Breast epithelium (tissue), 4 donors: ENCODE measurements at places on chromosomes 3 and 15. TPM values are rescaled to one million over a fixed set of nuclear protein-coding genes. Genes with fewer than 3 reads are reported as not detected.

AMOTL2 gene
- total RNA-seq: 281 TPM

PAQR9 gene
- total RNA-seq: not detected

C3orf18 gene
- 16.8 TPM for total RNA-seq

DNA sequence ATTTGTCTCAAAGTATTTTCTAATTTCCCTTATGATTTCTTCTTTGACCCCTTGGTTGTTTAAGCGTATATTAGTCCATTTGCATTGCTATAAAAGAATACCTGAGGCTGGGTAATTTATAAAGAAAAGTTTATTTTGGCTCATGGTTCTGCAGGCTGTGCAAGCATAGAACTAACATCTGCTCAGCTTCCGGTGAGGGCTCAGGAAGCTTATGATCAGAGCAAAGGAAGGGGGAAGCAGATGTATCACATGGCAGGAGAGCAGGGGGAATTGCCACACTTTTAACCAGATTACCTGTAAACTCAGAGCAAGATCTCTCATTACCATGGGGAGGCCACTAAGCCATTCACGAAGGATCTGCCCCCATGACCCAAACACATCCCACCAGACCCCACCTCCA lies 148.2 kb downstream of the PDE8A start:
- H3K27me3 ChIP-seq: no peaks in the 10 kb centered on the region
- H3K4me3 ChIP-seq: no peak overlapping the region
- DNase-seq: no peak
- no peaks in the 10 kb centered on the region for H3K4me1 ChIP-seq
- H3K36me3 ChIP-seq: no peaks in the 10 kb centered on the region

- no peak for DNase-seq
- H3K27ac ChIP-seq: peak overlapping the region; percentile 89
- peaks cover 15% of the 10 kb centered on the region for H3K4me1 ChIP-seq
- H3K27me3 ChIP-seq: no peaks in the 10 kb centered on the region
Measured at GRCh38 chr15:70023064-70023768, 74.5 kb downstream of the TLE3 start.
